ENCODE measurements at places on chromosomes 3 and 15.

DNA sequence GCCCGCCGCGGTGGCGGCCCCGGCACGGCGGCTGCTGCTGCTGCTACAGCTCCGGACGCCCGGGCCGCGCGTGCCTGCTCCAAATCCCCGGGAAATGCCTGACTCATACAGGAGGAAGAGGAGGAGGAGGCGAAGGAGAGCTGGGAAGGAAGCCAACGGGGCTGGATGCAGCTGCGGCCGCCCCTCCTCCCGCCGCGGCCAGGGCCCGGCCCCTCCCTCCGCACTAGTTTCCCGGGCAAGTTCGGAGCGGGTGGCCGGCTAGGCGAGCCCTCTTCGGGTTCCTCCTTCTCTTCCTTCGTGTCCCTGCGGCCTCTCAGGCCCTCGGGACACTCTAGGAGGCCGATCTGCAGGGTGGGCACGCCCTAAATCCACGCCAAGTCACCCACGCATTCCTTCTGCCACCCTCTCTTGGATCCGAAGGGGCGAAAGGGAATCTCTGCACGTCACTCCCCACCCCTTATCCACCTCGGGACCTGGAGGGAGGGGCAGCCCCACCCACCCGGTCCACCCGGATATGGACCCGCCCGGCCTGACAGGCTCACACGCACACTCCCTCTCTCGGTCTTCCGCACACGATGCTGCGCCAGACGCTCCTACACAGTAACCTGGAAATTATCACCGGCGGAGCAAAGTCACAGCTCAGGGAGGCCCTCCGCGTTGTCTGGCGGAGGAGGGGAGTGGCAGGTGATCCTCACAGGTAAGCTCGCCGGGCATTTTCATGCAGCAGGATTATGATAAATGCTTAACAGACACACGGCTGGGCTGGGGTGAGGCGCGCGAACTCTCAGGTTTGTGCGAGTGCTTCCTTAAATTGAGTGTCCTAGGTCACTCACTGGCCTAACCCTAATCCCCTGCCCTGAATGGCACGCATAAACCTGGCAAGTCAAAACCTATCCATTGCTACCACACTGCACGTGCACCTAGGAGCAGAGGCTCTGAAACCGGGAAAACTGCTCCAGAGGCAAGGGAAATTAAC, at the start of the genes OSBPL10 and ZNF860:
OSBPL10 (minus strand) TSS at position 57 of the 976 bp plus-strand sequence. CDS start 83 bp downstream, outside the sequence.
ZNF860 (plus strand) TSS at position 545 of the 976 bp plus-strand sequence. CDS start 7,330 bp downstream, outside the sequence.
- DNase-seq: peak; percentile 28

DNA sequence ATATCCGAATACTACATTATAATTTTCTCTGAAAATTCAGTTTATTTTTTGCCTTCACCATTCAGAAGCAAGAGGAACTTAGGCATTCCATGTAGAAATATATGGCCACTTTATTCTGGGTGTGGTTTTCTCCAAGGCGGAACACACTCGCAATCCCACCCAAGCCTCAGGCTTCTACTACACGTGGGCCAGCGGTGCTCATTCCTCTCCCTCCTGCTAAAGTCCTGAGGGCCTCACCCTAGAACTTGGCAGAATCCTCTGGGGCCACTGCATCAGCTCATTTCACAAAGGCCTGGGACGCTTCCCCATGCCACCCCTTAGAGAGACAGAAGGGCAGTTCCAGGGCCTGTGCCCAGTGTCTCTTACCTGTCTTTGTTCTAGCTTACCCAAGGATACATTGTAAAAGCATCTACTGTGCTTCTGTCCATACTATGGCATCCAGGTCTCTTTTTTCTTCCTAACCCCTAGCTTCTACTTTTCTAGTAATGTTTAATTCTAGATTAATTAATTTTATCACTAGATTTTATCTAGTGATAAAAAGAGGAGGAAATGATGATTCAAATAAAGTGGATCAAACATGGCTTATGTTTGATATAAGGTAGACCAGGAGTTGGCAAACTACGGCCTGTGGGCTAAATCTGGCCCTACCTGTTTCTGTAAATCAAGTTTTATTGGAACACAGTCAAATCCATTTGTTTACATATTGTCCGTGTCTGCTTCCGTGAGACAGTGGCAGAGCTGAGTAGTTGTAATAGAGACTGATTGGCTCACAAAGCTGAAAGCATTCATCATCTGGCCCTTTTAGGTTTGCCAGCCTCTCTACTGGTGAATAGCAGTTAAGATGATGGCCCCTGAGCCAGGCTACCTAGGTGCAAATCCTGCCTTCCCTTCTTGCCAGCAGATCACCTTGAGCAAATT, 29.8 kb downstream of the LARS2 start:
- no peak for DNase-seq

- no peak for DNase-seq
Observed at GRCh38 chr3:125121246-125122010, 65.6 kb upstream of the HEG1 start.

DNA sequence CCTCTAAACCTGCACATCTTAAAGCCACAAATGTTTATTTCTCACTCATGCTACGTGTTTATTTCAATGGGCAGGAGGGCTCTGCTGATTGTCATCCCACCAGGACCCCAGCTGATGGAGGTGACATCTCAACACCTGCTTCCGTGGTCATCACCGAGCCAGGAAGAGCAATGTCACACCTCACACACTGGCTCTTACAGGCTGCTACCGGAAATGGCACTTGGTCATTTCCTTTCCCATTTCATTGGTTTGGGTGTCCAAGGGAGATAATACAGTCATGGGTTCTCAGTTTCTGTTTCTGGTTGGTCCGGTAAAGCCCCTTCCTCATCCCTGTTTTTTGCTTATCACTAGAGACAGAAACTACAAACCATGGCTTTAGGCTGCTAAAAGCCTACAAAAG, 41.9 kb downstream of the ABHD2 start:
- no peak for DNase-seq

- no peak for DNase-seq
Observed at GRCh38 chr3:94716326-94717018, 653.6 kb downstream of the NSUN3 start.

GRCh38 chr3:57951066-57951882, 56.9 kb upstream of the FLNB start:
- DNase-seq: peak; percentile 70

DNA sequence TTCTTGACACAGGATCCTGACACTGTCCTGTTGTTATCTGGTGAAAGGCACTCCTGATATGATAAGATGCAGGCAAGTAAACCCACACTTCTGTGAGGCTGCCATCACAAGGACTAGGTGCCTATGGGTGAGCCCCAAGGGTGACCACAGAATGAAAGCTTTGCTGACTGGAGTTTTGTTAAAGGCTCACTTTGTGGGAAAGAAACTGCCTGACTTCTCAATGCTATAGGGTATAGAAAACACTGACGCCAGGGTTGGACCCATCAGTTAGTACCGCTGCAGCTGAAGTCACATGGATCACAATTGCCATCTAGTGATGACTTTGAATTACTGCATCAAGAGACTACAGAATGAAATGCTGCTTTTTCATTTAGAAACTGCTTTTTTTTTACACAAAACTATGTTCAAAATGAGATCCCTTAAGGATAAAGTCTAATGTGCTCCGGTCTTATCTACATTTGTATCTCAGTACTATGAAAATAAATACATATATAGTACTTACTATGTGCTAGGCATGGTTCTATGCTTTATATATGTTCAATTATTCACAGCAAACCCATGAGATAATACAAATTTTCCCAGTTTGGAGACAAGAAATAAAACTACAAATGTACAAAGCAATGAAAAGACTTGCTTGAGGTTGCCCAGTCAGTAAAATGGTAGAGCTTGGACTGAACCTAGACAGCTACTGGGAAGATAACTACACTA, 64.2 kb upstream of the CMSS1 start:
- peak; percentile 82 for DNase-seq

- DNase-seq: no peak
Observed at GRCh38 chr3:72776-73175, 123.8 kb upstream of the CHL1 start.

DNA sequence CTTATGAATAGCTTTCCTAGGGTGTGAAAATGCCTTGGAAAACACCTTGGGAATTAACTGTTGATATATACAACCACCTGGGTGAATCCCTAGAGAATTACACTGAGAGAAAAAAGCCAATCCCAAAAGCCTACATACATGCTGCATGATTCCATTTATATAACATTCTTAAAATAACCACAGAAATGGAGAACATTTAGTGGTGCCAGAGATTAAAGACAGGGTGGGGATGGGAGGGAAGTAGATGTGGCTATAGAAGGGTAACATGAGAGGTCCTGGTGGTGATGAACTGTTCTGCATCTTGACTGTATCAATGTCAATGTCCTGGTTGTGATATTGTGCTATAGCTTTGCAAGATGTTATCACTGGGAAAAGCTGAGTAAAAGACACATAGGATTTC, 291.0 kb downstream of the CLSTN2 start:
- DNase-seq: no peak

DNA sequence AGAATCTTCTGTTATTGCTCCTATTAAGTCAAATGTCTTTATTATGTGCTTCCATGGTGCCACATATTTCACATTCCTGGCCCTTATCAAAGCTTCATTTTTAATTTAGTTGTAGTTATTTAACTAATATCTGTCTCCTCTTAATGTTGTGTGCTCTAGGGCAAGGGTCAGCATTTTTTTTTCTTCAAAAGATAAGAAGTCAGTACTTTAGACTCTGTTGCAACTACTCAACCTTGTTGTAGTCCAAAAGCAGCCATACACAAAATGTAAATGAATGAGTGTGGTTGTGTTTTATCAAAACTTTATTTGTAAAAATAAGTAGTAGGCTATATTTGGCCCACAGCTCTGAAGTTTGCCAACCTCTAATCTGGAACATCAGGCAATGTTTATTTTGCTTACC, 394.7 kb upstream of the CBLB start:
- DNase-seq: no peak

GRCh38 chr3:4271834-4272233, 31.3 kb upstream of the SETMAR start:
- peak; percentile 68 for DNase-seq

DNA sequence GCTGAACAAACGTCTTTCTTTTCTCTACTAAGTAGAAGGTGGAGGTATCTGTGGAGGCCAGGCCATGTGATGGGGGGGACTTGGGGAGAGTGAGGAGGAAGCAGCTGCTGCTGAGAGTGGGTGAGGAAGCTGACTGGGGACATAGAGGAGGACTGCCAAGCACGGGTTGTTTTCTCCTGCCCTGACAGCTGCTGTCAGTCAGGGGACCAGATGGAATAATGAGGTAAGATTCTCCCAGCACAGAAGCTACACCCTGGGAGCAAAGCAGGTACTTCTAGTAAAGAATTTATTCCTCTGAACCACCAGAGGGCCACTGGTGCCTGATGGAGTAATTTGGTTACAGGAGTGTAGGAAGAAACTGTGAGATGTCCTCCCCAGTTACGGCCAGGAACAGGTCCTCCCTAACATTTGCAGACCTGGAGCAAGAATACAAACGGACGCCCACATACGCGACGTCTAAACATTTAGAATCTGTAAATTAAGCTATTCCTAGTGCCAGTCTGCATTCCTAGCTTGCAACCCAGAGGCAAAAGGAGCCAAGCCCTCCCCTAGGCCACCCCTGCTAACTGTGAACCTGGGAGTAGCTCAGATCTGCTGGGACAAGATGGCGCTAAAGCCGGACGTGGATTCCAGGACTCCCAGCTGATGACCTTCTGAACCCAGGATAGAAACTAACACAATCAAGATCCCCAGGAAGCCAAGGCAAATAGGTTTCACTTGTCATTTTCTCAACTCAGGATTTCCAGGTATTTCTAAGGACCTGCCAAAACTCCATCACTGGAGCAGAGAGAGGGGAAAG, 14.8 kb downstream of the CRYGS start:
- peak; percentile 89 for DNase-seq

GRCh38 chr15:71651750-71652186, 158.6 kb upstream of the NR2E3 start:
- DNase-seq: peak; percentile 1

DNA sequence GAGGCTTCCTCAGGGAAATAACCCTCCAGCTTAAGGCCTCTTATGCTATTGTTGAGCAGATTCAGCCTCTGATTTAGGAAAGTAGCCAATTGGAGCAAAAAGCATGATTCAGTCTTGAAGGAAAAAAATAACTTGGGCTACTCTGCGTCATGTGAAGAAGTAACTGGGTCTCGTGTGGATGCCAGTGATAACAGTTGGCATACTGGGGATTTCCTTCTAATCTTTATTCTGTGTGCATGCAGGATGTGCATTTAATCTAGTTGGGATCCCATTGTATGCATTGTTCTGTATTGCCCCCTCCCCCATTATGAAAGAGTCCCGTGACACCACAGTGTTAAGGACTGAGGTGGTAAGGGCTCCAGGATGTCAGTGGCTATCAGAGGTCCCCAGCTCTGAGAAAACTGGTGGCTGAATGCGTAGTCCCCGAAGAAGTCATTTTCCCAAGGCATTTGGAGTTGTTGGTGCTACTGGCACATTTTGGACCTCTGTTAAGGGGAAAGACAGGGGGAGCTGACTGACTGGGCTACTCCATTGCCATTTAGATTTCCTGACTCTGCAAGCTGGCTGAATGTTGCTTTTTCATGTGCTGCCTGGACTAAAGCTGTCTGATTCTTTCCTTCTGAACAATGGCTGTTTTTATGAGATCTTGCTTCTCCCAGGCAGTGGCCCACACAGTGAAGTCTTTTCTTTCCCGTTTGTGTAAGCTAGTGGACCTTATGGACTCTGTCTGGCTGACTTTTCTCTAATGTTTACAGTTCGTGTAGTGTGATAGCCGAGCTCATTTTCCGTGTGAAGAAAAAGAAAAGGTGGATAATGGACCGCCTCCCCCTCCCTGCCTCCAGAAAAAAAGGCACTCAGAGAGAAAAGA, 38.4 kb upstream of the TRAK1 start:
- no peak for DNase-seq

DNA sequence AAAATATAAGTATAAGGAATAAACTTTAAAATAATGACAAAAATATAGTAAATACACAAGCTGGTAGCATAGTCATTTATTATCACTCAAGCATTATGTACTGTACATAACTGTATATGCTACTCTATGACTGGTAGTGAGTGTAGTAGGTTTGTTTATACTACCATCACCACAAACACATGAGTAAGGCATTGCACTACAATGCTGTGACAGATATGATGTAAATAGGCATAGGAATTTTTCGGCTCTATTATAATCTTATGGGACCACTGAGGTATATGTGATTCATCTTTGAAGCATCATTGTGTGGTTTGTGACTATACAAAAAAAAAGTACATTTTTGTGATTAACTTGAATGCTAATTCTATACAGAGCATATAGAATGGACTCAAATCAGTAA, 35.3 kb upstream of the FBN1 start:
- DNase-seq: no peak

- DNase-seq: no peak
Observed at GRCh38 chr3:155252535-155252934, 40.9 kb downstream of the STRIT1 start.

DNA sequence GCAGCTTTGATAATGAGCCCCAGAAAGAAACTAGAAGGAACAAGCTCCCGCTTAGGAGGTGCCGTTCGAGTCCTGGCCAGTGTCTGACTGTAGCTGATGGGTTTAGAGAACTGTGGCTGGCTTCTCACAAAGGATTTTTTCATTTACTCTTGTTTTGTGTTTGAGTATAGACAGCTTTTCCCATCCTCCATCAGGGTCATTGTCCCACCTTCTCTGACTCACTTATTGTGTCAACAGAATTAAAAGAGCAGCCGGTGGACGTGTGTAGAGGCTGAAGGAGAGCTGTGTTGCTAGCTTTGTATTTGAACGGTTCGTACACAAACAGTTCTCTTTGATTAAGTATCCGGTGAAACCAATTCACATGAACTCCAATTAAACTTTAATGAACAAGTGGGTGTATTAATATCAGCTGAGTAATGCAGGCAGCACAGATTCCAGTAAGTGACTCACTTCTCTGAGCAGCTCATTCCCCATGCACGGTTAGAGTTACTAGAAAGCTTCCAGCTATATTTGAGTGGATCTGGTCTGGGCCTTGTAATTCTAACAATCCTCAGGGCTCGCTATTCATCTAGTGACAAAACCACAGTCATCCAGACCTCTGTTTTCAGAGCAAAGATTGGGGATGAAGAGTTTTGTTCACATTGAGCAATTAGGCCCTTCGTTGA, 141.0 kb downstream of the LPP start:
- no peak for DNase-seq

All from Kasumi-1 (cell line).